ENCODE measurements at places on chromosomes 6 and 20.

DNA sequence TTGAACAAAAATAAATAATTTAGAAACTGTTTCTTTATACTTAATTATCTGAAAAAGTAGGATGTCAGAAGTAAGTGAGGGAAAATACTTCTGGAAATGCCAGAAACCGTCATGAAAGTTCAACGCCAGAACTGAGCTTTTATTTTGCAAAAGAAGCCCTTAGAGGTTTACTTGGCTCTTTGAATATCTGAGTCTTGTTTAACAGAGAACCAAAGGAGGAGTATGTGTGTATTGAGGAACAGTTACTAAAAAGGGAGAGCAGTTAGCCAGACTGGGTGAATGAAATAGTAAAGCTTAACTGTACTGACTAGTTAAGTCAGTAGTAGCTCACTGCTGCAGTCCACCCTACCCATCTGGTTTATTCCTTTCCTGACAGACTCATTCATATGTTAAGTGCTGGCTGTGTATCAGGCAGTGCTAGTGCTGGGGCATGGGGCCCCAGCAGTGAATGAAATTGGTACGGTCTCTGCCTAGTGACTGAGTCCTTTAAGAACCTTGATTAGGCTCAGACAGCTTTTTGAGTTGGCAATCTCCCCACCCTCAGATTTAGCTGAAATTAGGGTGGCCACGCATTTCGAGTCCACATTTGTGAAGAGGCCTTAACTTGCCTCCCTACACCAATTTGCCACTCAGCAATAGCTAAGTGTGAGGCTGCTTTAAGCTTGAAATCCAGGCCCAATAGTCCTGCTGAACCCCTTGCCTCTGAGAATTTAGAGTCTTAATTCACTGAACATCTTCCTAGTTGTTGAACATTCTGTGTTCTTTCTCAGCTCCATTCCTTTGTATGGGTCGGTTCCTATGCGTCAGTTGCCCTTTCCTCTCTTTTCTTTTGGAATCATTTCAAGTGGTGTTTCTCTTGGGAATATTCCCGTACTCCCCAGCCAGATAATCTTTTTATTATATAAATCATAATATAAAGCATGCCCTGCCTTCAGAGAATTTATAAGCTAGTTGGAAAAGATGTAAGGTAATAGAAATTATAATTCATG is 20.2 kb downstream of the MAP3K4 start:
- no peak for DNase-seq

DNA sequence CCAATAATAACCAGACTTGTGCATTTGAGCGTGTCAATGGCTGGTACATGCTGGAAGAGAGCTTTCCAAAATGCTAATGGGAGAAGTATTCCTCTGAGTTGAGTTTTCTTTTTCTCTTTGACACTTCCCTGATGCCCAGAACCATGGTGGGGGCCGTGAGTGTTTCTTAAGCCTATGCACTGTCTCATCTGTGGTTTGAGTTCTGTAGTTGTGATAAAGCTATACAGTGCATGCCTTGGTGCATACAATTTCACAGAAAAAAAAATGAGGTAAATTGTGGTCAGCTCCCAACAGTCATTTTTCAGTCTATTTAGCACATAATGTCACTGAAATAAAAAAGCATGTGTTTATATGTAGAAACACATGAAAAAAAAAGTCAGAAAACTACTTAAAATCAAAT is 204.8 kb downstream of the HDGFL1 start:
- no peak for DNase-seq

- DNase-seq = no peak
Observed at GRCh38 chr6:27294409-27294808, 17.7 kb downstream of the POM121L2 start.

- no peak for DNase-seq
Observed at GRCh38 chr20:34570859-34571306, 12.4 kb downstream of the MAP1LC3A start.

All from stimulated activated CD8-positive, alpha-beta memory T cell treated with anti-CD3 and anti-CD28 coated beads, Interleukin-4, amount 100 ng/mL, for 1 hour (primary cell).